ENCODE measurements at places on chromosomes 6 and 20.

DNA sequence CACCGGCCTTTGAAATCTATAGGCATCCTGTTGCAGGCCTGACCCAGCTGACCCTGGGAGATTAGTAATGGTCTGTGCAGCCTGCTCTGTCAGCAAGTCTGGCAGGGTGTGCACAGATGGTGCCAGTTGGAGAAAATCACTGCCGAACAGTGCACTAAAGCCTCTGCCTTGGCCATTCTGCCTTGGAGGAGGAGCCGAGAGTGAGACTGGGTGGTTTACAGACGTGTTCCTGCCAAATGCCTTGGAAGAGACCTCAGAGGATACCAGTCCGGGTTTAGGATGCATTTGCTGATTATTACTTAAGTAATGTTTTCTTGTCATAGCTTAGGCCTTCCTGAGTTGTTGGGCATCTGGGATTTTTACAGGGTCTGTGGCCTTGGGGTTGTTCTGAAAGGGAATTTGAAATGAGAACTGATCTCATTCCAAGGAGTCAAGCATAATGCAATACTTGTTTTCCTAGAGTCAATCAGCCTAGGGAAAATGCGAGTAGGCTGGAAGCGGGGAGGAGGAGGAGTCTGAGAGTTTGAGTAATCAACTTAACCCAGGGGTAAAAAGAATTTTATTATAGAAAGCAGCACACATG, 292.1 kb downstream of the SOX4 start:
- DNase-seq, result peak; percentile 33

- no peak for DNase-seq
Measured at GRCh38 chr6:111159633-111160032, 72.3 kb downstream of the SLC16A10 start.

DNA sequence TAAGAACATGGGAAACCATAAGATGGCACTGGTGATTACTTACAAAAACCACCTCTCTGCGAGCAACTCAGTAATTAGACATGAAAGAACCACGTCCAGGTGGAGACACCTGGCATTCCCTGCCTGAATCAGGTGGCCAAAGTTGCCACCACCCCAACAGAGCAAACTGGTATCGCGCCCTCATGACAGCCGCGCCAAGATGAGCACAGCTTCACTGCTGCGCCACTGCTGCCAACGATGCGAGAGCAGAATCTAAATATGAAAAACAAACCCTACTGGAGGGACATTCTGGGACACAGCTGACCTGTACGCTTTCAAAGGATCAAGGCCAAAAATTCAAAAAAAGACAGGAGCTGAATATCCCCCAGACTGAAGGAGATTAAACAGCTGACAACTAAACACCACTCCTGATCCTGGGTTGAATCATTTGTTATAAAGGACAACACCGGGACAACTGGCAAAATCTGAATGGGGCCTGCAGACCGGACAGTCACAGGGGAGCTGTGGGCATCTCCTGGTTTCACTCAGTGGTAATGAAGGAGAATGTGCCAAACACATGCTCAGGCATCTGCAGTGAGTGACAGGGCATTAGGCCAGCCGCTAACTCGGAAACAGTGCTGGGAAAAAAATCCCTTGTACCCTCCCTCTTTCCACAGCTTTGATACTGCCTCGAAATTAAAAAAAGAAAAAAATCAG, 17.4 kb downstream of the CST7 start:
- DNase-seq, result peak; percentile 48

DNA sequence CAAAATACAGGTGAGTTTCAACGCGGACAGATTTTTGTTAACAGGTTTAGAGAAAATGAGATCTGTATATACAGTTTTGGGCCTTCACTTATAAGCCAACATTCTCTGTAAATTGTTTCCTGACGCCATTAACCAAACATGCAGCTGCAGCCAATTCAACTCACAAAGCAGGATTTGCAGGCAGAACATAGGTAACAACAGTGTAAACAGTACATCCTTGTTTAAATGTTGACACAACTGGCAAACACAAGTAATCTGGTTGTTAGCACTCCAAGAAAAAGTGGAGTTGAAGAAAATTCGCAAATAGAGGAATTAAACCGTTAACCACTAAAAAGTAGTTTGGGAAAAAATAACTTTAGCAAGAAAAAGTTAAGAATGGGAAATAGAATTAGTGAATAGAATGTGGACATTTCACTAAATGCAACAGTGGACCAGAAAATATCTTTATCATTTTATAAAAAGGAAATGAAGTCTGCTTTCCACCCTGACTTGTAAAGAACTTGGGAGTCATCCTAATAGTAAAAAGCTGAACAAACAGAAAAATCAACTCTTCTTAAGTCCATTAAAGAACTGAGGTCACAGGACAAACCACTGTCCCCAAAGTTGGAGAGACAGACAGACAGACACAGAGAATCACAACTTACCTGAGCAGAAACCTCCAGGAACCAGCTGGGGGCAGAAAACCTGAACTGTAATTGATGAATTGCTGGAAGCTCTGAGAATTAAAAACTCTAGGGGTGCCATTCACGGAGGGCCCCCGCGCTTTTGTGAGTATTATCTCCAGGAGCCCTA, 10.1 kb downstream of the SMIM28 start:
- no peak for DNase-seq

DNA sequence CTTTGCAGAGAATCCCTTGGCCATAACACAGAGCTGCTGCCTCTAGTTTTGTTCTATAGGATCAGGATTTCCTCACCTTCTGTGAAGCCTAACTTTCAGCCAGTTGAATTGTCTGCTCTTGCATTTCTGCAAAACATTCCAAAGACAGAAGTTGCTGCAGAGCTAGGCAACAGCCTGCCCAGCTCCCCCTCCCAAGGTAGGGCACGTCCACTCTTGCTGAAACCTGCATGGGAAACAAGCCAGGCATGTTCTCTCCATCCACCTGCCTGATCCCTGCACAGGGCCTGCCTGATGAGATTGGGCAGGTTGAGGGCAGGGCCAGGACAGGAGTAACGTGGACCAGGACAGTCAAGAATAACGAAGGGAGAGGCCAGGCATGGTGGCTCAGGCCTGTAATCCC, 58.9 kb upstream of the NAA20 start:
- no peak for DNase-seq

DNA sequence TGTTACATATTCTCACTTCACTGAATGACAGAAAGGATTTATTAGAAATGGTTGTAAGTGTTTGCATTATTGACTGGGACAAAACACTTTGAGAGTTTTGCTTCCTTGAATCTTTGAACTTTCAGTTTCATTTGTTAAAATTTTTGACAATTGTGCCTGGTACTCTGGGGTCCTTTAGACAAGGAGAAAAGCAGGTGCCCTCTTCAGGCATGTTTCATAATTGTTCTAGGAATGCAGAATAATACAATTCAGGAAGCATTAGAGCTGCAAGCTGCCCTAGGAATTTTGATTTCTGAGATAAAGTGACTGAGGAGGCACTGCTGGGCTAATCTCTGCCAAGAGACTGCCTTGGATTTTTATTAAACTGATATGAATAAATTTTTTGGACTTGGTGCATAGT, 49.7 kb downstream of the TOP1 start:
- no peak for DNase-seq

DNA sequence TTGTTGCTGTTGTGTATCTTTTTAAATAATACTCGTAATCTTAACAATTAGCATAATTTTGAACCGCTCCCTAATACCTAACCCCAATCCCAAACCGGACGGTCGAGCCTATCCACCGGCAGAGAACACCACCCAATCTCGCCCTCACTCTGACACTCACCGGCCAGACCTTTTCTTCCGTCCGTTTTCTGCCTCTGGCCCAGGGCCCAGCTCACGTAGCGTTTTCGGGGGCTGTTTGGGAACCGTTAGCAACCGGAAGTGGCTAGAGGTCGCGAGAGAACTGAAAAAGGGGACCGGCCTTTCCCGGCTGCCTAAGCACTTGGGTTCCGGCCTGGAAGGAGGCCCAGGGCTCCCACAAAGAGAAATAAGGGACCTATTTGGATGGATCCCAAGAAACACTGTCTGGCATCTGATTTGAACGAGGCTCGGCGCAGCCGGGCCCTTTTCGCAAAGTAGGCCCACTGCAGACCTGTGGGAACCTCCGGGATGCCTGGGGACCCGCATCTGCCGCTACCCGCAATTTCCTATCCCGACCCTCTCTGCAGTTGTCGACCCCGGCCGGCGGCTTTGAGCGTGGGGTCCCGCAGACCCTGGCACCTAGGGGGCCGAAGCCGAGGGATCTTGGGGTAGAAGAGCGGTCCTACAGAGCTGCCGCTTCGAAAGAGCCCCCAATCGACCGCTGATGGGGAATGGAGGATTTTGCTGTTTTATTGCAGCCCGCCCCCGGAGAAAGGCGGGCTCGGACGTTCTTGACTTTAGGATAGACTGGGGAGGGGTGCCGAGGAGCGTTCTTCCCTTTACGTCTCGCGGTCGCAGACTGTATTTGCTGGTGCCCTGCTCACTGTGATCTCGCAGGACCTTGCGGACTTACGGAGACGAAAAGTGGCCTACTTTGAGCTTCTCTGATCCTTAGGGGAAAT, 4.8 kb upstream of the ZKSCAN8 start:
- DNase-seq, result peak; percentile 96

DNA sequence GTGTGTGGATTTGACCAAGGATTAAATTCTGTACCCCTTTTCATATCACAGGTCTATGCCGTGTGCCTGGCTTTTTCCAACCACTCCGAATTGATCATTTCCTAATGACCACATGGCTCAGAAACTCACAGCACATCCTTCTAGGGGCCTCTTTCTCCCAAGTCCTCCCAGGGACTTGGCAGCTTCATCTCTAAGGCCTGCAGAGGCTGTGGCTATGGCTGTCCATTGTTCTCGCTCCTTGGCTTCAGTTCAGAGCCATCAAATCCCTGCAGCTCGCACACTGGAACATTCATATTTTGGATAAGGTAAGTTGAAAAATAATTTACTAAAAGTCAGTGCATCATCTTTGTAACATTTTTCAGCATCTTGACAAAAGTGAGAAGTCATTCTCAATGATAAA, 497.2 kb upstream of the CDH4 start:
- no peak for DNase-seq

DNA sequence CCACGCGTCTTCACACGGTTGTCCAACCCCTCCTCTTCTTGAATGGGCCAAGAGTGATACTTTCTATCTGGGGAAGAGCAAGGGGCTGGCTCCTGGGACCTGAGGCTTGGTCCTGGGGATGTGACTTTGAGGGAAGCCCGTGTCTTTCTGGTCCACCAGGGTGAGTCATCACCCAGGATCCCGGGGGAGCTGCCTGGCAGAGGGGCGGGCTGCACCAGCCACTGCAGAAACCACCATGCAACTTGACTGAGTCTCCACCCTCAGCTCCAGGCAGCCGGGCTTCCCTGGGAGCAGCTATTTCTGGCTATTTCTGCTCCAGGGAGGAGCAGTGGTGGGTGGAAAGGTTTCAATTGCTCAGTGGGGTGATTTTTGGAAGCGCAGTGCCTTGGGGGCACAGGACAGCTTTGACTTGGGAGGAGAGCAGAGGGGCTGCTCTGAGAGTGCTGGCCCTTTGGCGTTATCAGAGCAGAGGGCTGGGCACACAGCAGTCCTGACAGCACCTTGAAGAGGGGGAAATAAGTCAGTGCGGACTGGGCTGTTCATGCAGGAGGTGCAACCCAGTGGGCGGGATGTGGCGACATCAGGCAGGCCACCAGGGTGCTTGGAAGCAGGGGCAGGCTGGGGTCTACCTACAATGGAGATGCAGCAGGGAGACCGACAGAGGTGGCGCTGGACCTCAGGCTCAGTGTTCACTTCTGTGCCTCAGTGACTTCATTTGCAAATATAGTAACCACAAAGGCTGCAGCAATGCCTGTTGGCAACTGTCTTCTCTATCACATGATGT, 45.1 kb upstream of the FAM83D start:
- DNase-seq, result no peak

DNA sequence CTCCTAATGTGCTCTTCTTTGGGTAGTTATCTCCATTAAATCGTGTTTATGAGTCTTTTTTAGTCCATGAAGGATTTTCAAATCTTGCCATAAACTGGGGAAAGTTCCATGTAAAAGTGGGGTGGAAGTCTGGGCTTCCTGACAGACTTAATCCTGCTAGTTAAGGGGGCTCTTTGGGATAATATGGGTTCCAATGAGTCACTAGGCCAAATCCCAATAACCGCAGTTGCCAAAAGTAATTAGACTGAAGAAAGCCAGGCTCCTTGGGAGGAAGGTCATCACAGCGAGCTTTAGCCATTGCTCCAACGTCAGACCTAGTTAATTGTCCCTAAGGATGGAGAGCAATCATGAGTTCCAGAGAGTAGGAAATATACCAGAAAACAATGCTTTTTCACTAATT, 10.8 kb downstream of the RSPO3 start:
- DNase-seq, result no peak

GRCh38 chr6:154164397-154164796, 125.4 kb downstream of the OPRM1 start:
- peak; percentile 90 for DNase-seq

GRCh38 chr6:35698858-35699257, 10.1 kb upstream of the FKBP5 start:
- no peak for DNase-seq

DNA sequence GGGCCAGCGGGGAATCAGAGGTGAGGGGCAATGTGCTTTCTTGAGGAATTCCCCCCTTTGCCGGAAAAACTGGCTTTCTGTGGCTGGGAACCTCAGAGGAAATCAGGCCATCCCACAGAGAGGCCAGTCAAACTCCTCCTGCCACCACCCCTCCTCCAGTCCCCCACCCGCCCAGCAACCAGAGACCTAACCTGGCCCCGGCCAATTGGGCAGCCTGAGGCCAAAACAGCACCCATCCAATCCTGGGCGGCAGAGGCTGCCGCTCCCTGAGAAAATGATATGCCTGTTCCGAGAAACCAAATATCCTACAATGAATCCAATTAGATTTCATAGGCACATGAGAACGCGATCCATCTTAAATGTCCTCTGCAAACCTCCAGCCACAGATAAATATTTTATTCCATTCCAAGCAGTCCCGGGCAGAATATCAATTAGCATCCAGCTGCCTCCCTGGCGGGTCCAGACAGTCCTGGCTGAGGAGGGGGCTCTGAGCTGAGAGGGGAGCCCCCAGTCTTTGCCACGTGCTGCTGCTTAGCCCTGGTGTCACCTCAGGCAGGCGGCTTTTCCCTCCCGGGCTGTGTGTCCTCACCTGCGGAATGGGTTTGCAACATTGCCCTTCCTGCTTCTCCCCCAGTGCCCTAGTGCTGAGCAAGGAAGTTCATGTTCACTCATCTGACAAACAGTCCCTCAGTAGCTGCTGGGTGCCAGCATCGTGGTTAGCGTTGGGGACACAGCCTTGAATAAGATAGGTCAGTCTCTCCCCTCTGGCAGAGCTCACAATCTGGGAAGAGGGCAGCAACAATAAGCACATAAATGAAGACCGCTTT, 95.0 kb downstream of the DLGAP4 start:
- no peak for DNase-seq

DNA sequence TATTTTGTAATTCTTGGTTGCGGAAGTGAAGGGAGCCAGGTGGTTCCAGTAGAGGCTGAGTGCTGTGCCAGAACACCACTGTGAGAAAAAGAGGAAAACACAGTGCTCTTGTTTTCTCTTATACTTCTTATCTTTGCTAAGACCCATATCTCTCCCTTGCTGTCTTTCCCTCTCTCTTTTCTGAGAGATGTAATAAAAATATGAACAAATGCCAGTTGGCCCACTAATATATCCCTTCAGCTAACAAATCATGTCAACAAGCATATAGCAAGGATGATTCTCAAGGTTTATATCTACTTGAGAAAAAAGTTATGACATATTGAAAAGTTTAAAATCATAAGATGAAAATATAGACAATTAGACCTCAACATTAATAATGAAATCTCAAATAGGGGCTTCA, 758.3 kb downstream of the HDGFL1 start:
- peak; percentile 43 for DNase-seq

- no peak for DNase-seq
Measured at GRCh38 chr6:155287762-155288161, 23.9 kb downstream of the CLDN20 start.
